ENCODE measurements at places on chromosomes 13 and 19.

DNA sequence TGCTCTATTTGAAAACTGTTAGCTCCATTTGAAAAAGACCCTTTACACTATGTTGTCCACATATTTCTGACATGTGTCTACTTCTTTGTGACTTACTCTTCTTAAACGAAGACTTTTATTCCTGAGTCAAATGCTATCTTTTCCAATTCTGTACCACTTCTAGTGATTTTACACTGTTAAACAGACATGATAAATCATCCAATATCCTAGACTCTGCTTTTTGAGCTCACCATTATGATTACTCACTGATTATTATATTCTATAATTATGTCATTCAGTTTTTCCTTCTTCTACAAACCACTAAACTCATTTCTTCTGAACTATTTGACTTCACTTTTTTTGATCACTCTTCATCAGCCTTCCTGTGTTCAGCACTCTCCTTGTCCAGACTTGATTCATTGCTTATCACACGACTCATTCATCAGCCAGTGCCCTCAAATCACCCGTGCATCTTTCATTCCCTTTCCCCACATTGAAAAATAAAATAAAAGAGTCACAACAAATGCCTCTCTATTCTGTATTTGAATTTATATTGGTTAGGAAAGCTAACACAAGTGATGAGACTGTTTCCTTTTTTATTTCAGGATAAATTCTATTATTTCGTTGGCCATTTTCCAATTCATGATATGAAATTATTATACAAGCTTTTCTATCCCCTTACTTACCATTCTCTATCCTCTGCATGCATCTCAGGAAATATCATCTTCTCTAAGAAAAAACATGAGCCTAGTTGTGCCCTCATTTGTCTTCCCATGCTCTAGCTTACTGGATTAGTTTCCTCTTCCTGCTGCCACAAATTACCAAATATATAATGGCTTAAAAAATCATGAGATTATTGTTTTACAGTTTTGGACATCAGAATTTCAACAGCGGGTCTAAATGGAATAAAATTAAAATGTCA lies 1482.1 kb upstream of the MIR17HG start:
- no peak for DNase-seq

DNA sequence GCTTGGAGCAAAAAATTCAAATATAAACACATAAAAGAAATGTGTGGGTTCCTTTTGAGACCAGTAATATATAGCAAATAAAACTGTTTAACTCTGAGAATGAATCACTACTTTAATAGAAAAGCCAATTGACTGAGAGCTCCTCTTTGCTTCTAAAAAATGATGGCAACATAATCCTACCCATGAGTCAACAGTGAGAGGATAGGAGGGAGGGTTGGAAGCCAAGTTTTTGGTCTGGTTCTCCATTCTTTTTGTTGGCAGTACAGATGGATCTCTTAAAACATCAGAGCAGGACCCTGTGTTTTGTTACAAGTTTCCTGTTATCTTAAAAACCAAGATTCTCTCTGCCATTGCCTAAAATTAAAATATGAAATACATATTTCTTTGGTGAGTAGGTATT lies 50.0 kb upstream of the POSTN start:
- DNase-seq: peak; percentile 44

DNA sequence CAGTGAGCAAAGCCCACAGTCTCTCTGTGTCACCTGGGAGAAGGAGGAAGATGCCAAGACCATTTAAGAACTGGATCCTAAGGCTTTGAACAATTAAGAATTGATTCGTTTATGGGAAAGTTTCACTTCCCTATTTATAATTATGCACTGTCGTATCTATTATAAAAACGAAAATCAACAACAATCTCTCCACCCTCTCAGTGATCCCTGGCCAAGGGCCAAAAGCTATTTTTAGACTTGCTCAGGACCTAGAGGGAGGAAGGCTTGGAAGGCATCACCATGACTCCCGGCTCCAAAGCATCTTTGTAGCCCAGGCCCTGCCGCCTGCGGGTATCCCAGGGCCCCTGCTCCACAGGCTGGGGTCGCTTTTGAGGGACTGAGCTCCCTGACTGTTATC lies 1.3 kb downstream of the RHPN2 start:
- no peak for DNase-seq

DNA sequence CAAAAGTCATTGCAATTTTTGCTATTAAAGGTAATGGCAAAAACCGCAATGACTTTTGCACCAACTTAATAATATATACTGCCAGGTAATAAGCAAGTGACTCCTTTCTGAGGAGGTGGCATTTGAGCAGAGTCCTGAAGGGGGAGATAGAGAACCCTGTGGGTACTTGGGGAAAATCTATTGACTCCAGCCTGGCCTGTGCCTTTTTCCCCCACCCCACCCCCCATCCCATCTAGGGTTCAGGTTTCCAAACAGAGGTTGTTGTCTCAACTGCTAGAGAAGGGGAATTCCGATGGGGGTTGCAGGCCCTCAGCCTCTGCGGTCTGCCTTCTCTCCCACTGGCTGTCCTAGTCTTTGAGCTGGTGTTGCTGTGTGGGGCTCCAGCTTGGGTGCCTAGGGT lies 11.5 kb downstream of the S1PR2 start:
- DNase-seq: peak; percentile 33

- no peak for DNase-seq
These were observed 26.3 kb downstream of the F2RL3 start for GRCh38 chr19:16915135-16915534.

DNA sequence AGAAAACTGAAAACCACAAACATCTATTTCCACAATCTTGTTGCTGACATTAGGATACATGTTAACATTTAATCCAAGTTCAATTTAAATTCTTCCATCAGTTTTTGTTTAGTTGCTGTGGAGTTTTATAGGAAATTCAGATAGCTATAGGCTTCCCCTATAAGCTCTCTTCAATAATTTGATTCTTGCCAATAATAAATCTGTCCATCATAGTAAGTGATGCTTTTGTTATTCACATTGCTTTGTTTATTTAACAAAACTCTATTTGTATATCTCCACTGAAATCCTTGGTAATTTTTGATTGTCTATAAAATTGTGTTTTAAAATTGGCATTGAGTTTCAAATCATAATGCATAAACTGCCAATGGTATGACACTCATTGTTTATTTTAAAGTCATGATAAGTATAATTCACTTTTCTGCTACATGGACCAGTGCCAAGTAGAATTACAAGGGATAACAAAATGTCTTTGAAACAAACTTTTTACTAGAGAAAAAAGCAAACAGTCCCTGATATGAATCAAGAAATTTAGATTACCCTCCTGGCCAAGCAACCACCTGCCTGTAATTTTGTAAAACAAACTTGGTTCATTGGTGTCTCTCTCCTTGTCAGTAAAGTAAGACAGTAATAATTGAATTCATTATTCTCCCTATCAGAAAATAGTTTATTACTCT lies 577.3 kb upstream of the GPC6 start:
- DNase-seq: no peak

GRCh38 chr13:99331881-99332293 lies 24.7 kb upstream of the GPR183 start:
- no peak for DNase-seq

- peak; percentile 25 for DNase-seq
These were observed 32.8 kb downstream of the TMEM161A start for GRCh38 chr19:19105365-19106055.

DNA sequence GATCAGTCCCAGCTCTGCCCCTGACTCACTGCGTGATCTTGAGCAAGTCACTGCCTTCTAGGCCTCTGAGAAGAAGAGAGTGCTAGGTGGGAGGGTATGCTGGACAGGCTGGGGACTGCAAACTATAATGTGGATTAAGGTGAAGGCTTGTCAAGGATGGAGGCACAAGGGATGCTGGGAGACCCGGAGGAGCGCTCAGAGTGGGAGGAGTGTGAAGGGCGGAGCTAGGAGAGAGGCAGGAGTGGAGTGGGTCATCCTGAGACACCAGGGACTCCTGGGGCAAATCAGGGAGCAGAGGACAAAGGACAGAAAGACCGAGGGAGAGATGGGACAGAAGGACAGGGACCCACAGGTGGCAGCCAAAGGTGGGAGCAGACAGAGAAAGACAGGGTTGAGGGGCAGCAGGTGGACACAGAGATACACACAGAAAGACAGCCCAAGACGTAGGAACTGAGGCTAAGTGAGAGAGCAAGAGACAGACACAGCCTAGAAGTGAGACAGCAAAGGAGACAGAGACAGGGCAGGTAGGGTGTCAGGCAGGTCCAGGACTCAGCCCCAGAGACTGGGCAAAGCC lies 2.6 kb downstream of the GRIK5 start:
- DNase-seq: no peak

GRCh38 chr19:38233740-38234251 lies 9.8 kb upstream of the DPF1 start:
- DNase-seq: no peak

- DNase-seq: peak; percentile 40
These were observed 8.1 kb downstream of the B3GLCT start for GRCh38 chr13:31207661-31208552.

- DNase-seq: no peak
These were observed 355.9 kb downstream of the DCT start for GRCh38 chr13:94123557-94123956.

DNA sequence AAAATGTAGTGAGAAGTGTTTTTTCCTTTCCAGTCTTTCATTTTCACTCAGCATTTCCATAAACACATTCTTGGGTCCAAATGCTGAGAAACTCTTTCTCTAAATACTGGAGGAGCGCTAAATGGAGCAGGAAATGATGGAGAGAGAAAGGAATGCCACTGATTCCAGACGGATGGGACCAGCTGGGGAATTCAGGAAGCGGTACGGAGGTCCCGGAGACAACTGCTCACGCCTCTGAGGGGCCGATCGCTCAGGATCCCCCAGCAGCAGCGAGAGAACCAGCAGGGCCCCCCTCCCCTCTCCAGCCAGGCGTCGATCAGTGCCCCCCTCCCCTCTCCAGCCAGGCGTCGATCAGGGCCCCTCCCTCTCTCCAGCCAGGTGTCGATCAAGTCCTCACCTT lies 13.2 kb downstream of the RASA3 start:
- peak; percentile 85 for DNase-seq

GRCh38 chr13:100513171-100513570 lies 75.4 kb downstream of the GGACT start:
- no peak for DNase-seq

- DNase-seq: no peak
These were observed 115.1 kb downstream of the KCNRG start for GRCh38 chr13:50130123-50130946.

DNA sequence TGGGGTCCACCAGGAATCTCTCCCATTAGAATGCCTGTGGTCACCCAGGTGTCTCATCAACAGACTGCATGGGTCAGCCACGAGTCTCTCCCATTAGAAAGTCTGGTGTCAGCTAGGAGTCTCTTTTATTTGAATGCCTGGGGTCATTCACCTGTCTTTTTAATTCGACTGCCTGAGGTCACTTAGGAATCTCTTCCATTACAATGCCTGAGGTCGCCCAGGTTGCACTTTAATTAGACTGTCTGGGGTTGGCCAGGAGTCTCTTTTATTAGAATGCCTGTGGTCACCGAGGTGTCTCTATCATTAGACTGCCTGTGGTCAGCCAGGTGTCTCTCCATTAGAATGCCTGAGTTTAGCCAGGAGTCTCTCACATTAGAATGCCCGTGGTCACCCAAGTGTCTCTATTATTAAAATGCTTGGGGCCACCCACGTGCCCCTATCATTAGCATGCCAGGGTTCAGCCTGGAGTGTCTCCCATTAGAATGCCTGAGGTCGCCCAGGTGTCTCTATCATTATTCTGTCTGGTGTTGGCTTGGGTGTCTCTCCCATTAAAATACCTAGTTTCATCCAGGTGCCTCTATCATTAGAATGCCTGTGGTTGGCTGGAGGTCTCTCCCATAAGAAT lies 1474.3 kb downstream of the UQCRFS1 start:
- no peak for DNase-seq

DNA sequence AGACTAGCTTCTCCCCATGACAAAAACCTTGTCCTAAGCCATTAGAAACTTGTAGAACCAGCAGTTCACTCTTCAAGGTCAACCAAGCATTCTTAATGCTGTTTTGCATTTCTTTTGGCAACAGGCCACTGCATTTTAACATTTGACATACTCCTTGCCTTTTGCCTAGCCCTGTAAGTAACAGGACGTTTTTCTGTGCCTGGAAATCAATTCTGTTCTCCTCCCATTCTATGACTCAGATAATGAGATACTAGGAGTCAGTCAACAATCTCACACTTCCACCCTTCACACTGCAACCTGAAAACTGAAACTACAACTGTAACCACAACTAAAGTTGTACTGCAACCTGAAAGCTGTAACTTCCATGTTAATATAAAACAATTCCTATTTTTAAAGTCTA lies 268.7 kb downstream of the MZT1 start:
- DNase-seq: no peak

DNA sequence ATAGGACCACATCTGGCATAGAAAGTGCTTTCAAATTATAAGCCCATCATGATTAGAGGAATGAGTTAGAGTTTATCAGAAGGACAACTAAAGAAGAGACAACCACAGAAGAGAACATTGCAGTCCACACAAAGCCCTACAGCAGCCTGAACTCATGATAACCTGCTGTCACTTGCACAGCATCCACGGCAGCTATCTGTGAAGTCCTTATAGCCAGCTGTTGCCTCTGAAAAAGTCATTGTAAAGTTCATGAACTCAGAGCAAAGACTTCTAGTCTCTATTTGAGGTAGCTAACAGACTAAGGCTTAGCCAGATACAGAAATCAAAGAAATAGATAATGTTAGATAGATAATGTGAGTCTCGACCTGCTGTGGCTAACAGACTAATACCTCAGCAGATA lies 450.0 kb downstream of the KLF5 start:
- no peak for DNase-seq

DNA sequence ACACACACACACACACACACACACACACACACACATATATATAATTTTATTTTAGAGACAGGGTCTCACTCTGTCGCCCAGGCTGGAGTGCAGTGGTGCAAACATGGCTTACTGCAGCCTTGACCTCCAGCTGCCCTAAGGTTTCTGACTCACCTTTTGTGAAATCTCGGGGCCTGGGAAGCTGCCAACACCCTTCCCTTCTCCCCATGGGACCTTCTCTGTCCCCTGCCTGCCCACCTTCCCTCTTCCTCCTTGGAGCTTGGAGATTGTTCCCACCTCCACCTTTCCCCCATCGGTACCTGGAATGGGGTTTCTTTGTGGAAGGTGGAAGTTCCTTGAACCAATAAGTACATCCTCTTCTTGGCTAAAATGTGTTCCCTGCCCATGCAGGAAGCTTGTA lies 6.3 kb downstream of the ARRDC5 start:
- DNase-seq: no peak

Data from fibroblast of skin of left biceps (primary cell).